ENCODE measurements at places on chromosomes 16 and 17.

GRCh38 chr16:2783581-2784357, 3.6 kb downstream of the PRSS33 start:
- DNase-seq, result no peak

GRCh38 chr17:40819528-40820125, 2.8 kb downstream of the KRT10 start:
- no peak for DNase-seq

- DNase-seq, result no peak
Measured at GRCh38 chr16:11403920-11404319, 58.7 kb downstream of the RMI2 start.

DNA sequence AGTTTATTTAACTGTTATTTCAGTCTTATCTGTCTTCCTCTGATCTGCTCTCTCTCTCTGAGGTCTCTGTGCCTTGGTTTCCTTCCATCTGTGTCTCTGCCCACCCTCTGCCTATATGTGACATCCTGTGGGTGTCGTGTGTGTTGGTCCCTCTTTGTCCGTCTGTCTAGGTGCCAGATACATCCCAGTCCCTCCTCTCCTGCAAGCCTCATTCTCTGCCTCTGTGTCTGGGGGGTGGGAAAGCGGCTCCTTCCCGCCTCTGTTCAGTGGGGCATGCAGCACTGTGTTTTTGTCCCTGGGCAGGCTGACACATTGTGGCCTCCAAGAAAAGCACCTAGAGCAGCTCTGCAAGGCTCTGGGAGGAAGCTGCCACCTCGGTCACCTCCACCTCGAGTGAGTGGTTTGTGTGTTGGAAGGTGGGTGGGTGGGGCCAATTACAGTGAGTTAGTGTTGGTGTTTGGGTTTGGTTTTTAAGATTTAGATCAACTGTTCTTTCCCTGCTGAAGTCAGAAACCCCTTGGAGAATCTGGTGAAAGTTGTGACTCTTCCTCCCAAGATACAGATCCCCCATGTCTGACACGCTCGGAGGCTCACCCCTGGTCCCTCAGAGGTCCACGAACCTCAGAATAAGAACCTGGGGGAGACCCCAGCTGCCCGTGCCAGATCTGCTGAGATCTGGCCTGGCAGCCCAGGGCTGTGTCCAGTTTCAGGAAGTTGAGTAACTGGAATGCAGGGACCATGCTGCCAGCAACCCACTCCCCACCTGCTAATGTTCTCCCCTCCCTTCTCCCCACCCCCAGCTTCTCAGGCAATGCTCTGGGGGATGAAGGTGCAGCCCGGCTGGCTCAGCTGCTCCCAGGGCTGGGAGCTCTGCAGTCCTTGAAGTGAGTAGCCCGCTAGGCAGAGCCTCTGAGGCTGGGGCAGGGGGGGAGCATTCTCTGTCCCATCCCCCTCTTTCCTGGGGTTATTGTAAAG, 50.9 kb upstream of the CPNE2 start:
- no peak for DNase-seq

DNA sequence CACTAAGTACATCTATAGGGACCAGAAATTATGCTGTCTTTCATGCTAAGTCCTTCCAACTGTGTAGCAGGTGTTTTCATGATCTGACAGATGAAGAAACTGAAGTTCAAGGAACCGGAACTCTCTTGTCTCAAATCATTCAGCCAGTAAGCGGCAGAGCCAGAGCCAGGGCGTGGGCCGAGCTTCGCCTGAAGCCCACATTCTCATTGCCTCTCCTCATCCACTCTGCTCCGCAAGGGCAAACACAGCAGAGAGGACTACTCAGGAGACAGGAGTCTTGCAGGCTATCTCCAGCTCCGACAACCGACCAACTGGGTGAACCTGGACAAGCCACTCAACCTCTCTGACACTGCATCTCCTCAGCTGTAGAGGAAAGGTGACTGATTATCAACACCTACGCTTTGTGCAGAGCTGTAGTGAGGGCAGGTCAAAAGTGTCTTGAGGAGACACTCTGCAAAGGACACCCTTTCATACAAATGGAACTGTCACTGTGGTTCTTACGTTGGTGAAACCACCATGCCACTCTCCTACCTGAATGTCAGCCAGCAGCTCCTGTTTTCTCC, 72.9 kb downstream of the CYTH1 start:
- no peak for DNase-seq

- DNase-seq, result no peak
Measured at GRCh38 chr17:49681106-49681979, 3.4 kb upstream of the SPOP start.

DNA sequence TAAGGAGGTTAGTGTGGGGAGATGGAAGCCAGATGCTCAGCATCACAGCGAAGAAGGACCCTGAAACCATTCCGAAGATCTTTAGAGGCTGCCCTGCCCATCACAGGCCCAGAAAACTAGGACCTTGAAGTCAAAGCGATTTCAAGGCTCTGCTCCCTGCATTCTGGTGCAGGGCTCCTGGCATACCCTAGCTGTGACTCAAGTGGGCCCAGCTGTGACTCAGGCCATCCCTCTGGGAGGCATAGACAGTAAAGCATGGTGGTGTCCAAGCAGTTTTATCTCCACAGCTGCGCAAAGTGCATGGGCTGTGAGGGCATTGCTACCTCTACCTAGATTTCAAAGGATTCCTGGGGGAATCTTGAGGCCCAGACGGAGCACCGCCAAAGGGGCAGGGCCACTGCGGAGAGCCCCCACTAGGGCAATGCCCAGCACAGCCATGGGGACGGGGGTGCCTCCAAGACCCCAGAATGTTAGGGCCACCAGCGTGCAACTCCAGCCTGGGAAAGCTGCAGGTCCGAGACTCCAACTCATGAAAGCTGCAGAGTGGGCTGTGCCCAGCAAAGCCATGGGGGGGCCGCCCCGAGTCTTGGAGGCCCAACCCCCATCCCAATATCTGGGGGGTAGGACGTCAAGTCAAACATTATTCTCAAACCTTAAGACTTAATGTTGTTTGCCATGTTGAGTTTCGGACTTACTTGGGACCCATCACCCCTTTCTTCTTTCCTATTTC, 11.7 kb upstream of the ZNF594 start:
- no peak for DNase-seq

DNA sequence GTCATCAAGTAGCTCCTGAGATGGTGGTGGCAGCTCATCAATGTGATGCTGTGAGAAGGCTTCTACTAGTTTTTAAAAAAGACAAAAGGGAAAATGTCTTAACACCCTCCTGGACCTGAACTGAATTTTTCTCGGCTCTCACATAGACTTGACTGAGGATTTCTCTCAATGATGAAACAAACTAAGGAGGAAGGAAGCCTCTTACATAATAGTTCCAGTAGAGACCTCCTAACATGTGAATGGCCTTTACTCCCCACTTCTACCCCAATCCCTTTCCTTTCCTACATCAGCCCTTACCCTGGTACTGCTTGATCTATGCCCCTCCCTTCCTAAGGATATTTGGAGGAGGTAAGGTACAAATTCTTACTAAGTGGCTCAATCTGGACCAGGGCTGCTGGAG, 54.8 kb upstream of the MTMR4 start:
- no peak for DNase-seq

DNA sequence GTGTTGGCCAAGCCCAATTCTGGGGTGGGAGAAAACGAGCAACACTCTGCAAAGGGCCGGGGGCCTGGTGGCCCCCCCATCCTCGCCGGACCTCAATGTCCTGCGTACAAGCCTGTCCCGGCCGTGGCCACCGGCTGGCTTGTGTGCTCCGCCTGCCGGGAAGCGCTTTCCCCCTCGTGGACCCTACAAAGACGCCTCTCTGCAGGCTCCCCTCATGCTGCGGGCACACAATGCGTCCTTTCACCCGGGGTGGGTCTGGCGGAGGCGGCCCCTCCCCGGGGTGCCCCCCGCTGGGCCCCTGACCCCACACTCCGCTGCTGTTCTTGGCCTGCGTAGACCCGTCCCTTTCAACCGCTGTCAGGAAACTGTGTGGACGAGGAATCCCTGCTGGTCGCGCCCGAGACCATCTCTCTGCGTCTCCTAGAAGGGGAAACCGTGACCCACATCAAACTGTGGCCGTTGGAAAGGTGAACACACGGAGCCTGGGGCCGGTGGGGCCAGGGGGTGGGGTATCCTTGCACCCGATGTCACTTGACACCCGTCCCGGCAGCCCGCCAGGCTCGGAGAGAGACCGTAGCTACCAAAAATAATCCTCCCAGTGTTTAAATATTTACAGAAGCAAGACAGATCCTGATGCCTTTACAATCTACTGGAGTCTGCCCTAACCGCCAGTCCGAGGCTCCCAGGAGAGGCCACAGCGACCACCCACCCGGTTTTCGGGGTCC, 43.6 kb downstream of the TBC1D16 start:
- DNase-seq, result no peak

GRCh38 chr17:2397247-2398171, 3.4 kb downstream of the MNT start:
- no peak for DNase-seq

DNA sequence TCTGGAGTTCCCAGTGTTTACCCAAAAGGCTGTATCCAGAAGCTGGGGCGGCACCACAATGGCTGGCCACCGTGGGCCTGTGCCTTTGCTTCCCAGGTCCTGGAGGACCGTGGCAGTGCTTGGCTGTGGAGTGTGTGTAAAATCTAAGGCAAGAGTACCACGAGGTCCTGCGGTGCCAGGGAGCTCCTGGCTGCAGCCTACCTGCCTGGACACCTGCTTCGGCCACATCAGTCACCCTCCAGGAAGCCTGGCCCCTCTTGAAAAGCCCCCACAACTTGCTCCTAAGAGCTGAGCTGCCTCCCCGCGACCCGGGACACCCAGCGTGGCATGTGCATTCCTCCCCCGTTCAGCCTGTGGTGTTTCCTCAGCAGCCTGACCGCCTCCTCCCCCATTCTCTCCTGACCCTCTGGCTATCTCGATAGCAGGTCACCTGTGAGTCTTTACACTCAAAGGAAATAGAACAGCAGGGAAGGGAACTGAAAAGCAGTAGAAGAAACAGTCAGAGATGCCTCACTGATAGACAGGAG, 7.9 kb downstream of the TIMM22 start:
- no peak for DNase-seq

- DNase-seq, result no peak
Measured at GRCh38 chr16:10552998-10553491, 27.4 kb downstream of the EMP2 start.

- DNase-seq, result no peak
Measured at GRCh38 chr16:27225536-27226360, 22.4 kb downstream of the KDM8 start.

- DNase-seq, result no peak
Measured at GRCh38 chr17:78672871-78673371, 95.7 kb upstream of the DNAH17 start.

GRCh38 chr16:11356573-11357331, 11.5 kb downstream of the RMI2 start:
- no peak for DNase-seq

DNA sequence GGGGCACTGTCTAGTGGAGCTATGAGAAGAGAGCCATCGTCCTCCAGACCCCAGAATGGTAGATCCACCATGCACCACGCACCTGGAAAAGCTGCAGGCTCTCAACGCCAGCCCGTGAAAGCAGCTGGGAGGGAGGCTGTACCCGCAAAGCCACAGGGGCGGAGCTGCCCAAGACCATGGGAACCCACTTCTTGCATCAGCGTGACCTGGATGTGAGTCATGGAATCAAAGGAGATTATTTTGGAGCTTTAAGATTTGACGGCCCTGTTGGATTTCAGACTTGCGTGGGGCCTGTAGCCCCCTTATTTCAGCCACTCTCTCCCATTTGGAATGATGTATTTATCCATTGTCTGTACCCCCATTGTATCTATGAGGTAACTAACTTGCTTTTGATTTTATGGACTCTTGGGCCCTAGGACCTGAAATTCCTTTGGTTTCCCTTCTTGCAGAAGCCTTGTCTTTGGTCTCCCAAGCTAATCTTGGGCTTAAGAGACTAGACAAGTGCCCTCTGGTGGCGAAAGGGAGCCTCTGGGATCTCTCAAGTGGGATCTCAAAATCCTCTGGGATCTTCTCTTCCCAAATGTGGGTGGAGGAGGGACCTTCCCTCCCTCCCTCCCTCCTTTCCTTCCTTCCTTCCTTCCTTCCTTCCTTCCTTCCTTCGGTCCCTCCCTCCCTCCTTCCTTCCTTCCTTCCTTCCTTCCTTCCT, 58.2 kb upstream of the HAPSTR1 start:
- no peak for DNase-seq

- no peak for DNase-seq
Measured at GRCh38 chr16:3183445-3184139, 4.4 kb upstream of the OR1F1 start.

DNA sequence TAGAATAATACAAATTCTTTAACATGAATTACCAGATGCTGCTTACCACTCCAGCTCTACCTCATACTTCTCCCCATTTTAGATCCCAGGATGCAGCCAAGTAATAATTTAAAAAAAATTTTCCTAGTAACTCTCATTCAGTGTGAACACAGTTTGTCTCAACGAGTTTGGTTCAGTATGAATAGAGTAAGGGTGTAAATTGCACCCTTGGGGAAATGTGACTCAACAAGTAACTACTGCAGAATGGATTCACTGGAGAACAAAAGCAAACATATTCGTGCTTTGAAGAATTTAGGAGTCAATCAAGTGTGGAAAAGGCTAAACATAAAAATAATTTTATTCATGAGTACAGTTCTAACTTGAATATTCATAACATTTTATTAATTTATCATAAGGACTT, 23.0 kb downstream of the KCNJ16 start:
- no peak for DNase-seq

- no peak for DNase-seq
Measured at GRCh38 chr16:85150331-85150940, 38.2 kb upstream of the CIBAR2 start.

- DNase-seq, result no peak
Measured at GRCh38 chr17:64063088-64063487, 42.7 kb upstream of the ICAM2 start.

DNA sequence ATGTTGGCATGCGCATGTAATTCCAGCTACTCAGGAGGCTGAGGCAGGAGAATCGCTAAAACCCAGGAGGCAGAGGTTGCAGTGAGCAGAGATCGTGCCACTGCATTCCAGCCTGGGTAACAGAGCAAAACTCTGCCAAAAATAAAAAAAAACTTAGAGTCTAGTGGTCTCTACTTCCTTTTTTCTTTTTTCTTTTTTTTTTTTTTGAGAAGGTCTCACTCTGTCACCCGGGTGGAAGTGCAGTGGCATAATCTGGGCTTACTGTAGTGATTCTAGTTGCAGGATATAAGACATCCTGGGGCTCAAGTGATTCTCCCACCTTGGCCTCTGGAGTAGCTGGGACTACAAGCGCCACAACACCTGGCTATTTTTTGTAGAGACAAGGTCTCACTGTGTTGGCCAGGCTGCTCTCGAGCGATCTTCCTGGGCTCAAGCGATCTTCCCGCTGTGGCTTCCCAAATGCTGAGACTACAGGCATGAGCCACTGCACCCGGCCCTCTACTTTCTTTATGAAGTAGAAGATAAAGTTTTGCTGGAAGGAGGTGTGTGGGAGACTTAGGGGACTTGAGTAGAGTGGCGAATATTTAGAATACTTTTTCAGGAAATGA, 47.9 kb upstream of the TAOK1 start:
- DNase-seq, result no peak

DNA sequence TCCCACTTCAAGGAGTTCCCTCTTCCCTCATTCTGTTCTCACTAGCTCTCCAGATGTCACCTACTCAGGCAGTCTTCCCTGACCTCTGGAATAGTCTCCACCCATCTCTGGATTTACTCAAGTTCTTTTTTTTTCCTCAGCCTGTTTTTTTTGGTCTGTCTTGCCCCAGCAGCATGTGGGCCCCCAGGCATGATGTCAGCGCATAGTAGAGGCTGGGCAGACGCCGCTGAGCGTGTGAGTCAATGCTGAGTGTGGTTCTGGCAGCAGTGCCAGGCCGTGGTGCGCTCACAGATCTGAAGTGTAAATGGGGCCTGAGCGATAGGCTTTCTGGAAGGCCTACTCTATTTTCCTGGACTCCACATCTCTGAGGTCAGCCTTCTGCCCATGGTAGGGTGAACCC, 2.7 kb upstream of the KCNJ18 start:
- peak; percentile 35 for DNase-seq
